ENCODE measurements at places on chromosomes 12 and 14.

GRCh38 chr12:49881415-49882247 lies 22.1 kb downstream of the FAIM2 start:
- no peak for DNase-seq

DNA sequence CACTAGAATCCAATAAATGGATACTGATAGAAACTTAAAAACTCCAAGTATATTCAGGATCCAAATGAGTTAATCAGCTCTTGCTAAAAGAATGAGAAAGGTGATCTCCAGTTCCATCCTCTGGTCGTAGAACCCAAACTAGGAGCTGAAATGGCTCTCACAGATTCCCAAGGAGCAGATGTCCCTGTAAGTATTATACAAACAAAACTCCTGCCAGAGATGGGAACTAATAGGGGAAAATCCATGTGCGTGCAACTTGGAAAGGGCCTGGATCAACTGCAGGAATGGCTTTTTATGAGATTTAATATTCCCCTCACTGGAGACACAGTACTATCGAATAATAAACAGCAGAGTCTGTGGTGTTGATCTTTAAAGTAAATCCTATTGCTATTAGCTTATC lies 309.2 kb upstream of the TBX3 start:
- no peak for DNase-seq

GRCh38 chr12:111991946-111992345 lies 21.0 kb downstream of the TMEM116 start:
- no peak for DNase-seq

- no peak for DNase-seq
Measured at GRCh38 chr12:113744802-113745395, 221.2 kb downstream of the RBM19 start.

DNA sequence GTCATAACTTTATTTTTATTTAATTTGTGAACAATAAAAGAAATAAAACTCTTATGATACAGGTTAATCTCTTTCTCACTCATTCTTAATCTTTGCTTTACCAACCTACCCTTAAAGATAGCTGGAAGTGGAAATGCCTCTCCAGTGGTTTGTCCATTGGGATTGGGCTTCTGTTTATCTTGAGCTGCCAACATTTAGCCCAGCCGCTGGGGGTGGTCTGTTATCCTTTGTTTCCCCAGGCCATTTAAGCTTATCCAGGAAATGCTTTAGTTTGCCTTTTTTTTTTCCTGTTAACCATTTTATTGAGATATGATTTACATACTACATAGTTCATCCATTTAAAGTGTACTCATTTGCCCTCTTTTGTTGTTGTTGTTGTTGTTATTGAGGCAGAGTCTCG lies 8.2 kb downstream of the TDG start:
- no peak for DNase-seq

DNA sequence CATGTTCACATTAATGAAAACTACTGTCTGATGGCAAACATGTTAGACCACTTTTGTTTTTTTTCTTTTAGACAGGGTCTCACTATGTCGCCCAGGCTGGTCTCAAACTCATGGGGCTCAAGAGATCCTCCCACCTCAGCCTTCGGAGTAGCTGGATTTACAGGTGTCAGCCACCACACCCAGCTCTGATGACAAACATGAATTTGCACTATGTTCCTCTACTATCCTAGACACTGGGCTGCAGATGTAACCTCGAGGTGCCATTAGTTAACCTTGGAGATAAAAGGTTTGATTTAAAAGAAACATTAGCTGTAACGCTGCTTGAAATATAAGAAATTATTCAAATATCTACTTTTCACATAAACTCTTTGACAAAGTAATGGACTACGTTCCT lies 8.1 kb downstream of the VPS37B start:
- no peak for DNase-seq

GRCh38 chr12:115998119-115998633 lies 279.3 kb downstream of the MED13L start:
- no peak for DNase-seq

- no peak for DNase-seq
Measured at GRCh38 chr12:82223426-82223825, 134.8 kb downstream of the CCDC59 start.

DNA sequence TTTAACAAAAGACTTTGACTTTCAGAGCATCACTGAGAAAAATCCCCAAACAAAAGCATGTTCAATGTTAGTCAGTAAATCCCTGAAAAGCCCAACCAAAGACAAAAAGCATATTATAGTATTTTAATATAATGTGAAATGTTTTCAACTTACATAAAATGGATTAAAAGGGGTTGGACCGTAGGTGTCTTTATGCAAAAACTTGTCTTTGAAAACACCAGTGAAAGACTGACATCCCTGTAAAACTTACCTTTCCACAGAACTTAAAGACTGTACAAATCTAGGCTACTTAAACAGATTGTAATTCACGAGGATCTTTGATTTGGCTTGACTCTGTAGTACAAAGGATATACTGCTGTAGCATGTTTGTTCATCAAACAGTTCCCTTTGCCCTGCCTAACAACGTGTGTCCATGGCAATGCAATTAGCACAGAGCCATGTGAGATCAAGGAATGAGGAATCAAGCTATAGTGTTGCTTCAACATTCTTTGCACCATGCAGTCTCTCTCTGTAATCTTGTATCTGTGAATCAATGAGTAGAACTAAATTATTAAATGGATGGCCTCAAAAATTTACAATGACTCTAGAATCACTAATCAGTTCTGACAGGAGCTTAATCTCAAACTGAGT lies 138.5 kb upstream of the SYT1 start:
- no peak for DNase-seq

- no peak for DNase-seq
Measured at GRCh38 chr14:64929014-64929359, 13.6 kb downstream of the GPX2 start.

DNA sequence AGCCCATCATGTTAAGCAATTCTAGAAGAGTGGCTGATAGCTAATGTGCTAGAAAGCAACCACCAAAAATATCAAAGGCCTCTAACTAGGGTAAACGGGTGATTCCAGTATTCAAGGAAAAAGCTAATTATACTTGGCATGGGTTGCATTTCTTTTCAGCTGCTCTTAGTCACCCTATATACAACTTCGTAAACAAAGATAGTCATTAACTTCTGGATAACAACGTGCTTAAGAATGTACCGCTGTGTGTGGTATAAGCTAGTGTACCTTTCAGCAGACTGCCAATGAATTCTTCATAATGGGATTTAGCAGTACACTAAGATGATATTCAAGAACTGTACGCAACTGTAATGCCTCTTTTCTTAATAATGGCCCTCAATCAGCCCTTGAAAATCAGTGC lies 42.2 kb upstream of the SLC6A13 start:
- no peak for DNase-seq

DNA sequence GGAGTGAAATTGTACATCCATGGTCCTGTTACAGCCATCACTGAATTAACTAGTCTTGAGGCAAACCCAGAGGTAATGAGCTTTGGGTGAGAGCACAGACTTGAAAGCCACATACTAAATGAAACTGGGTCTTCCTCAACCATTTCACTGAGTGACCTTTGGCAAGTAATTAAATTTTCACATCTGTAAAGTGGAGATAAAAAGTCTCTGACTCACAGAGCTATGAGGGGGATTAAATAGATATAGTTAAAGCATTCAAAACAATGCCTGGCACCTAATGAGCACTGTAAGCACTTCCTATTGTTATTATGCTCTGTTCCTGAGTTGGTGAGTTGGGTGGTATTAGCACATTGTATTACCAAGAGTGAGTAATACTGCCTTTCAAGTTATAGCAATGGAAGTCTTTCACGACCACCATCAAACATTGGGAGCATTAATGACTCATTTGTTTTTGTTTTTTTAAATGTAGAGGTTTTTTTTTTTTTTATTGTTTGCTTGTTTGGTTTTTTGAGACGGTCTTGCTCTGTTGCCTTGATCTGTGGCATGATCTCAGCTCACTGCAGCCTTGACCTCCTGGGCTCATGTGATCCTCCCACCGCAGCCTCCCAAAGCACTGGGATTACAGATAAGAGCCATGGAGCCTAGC lies 12.5 kb upstream of the STRN3 start:
- no peak for DNase-seq

- no peak for DNase-seq
Measured at GRCh38 chr12:113666223-113666622, 194.6 kb upstream of the LHX5 start.

DNA sequence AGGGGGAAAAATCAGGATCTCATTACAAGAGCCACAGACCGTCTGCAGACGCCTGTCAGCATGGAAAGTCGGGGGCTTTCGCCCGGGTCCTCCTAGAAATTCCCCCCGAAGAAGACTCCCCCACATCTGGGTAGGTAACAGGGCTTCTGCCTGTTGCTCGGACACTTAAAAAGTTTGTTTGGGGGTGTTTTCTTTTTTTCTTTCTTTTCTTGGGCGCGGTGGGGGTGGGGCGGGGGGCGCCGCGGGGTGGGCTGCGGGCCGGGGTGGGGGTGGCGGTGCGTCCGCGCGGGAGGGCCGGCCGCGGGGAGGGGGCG lies 358 bp downstream of the ELK3 start:
- no peak for DNase-seq

GRCh38 chr12:86723326-86723725 lies 467.1 kb upstream of the MGAT4C start:
- DNase-seq, result no peak

DNA sequence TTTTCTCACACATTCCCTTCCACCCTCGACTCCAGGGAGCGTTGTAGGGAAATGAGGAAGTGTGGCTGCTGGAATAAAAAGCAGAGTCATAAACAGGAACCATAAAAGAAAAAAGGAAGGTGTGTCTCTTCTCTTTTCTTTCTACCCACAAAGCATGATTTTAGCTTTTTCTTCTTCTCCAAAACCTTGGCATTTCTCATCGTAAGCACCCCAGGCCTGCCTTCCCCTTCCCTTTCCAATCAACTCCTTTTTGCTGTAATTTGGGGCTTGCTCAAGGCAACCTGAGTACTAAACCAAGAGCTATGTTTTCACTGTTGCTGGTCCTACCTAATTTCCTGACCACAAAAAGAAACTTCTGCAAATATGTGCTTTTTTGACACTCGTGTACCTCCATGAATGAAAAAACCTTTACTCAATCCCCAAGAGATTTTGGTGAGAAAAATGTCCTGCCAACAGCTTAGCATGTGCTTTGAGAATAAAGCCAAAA lies 9.2 kb downstream of the PLBD1 start:
- DNase-seq, result no peak

GRCh38 chr14:71314717-71315116 lies 407.5 kb downstream of the PCNX1 start:
- no peak for DNase-seq

- no peak for DNase-seq
Measured at GRCh38 chr12:104095289-104095688, 31.0 kb downstream of the HCFC2 start.

DNA sequence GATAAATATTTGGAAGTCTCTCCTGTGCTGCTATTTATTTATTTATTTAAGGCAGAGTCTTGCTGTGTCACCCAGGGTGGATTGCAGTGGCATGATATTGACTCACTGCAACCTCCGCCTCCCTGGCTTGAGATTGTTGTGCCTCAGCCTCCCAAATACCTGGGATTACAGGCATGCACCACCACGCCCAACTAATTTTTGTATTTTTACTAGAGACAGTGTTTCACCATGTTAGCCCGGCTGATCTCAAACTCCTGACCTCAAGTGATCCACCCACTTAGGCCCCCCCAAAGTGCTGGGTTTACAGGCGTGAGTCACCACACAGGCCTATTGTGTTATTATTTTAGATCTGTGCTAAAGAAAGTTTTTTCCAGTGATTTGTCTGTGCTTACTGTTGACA lies 225.2 kb downstream of the CCER1 start:
- no peak for DNase-seq

- no peak for DNase-seq
Measured at GRCh38 chr12:104493496-104493895, 36.7 kb downstream of the CHST11 start.

- DNase-seq, result no peak
Measured at GRCh38 chr14:75831952-75832351, 149.8 kb downstream of the TGFB3 start.

DNA sequence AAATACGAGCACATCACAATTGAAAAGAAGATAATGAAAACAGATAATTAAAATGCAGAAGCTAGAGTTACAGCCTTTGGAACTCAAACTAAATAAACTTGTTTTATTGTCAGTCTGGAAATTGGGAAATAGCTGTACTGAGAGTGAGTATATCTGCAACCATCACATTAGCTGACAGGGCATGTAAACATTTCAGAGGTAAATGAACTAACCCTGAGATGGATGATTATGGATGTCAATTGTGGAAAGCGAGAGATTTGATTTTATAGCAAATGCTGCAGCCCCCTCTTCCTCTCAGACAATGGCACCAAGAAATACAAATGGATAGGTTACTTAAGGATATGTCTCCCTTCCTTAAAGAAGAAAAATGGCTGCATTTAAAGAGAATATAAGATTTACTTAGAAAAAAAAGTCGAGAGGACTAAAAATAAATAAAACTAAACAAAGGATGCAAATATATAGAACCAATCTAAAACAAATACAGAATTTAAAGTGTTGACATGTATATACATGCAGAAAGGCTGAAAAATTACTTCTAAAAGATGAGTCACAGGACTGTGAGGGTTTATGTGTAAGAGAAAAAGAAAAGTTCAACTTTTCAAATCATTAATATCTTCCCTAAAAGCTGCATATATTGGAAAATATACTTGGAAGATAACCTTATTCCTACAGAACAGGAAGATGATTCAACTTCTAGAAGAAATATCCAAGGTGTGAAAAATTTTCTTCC lies 120.3 kb upstream of the FLRT2 start:
- DNase-seq, result no peak

- no peak for DNase-seq
Measured at GRCh38 chr14:54333511-54333910, 63.3 kb upstream of the CDKN3 start.

GRCh38 chr12:93602897-93603668 lies 30.6 kb downstream of the SOCS2 start:
- DNase-seq, result no peak

DNA sequence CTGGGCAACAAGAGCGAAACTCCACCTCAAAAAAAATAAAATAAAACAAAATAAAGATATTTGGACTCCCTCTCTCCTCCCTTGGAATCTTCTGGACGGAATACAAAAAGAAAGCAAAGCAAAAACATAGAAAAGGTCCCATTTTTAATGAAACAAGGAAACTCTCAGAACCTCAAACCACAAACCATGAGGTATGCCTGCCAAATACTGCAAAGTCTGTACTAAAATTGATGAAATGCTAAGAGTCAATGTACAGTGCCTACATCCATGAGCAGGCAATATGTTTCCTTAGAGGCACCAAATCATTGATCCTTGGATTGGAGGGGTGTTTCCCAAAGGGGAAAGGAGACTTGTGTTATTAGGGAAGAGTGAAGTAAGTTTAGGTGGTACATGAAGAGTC lies 8.2 kb upstream of the RPS6KA5 start:
- no peak for DNase-seq

- no peak for DNase-seq
Measured at GRCh38 chr14:64879635-64880220, at the start of gene SPTB. Gene SPTB (minus strand): TSS chr14:64879907. CDS start chr14:64823094, 56,813 bp downstream.

All from stimulated activated CD4-positive, alpha-beta T cell treated with anti-CD3 and anti-CD28 coated beads, Interleukin-1b, Interleukin-23, amount 100 ng/mL, for 1 hour (primary cell).